ENCODE measurements at places on chromosomes 2 and 18. TPM values are rescaled to one million over a fixed set of nuclear protein-coding genes. Genes with fewer than 3 reads are reported as not detected.

DNA sequence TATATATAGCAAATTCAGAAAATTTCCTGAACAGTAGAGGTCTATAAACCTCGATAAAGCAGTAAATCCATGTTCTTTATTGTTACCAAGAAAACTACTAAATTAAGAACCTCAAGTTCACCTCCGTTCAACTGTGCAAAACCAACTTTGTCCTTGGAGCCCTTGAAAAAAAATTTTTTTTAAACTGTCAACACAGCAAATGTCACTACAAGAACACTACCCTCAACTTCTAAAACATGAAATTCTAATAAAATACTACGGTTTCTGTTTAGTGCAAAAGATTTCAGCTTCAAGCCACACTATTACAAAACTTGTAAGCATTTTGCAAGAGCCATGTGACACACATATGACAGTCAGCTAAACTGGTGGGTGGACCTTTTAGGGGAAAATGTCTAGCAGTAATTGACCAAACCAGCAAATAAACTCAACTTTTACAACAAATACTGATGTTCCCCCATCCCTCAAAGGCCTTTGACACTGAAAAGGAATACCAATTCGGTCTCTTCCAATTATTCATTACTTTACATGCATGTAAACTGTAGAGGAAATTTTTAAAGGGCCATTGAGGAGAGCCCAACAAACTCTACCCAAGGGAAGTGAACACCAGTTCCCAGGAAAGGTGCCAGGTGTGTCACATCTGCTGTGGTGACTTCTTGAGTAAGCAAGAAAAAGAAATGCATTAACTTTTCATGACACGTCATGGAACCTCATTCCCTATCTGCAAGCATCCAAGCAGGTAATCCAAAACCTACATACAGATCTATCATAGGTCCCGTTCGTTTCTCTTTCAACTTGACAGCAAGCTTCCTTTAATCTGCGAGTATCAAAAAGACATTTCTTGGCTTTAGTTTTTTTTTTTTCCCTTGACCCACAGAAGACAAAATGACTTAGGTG, 1.4 kb downstream of the RAB1A start:
- peak; percentile 71 for DNase-seq
- no peaks in the 10 kb centered on the region for H3K36me3 ChIP-seq
- no peaks in the 10 kb centered on the region for H3K27me3 ChIP-seq

DNA sequence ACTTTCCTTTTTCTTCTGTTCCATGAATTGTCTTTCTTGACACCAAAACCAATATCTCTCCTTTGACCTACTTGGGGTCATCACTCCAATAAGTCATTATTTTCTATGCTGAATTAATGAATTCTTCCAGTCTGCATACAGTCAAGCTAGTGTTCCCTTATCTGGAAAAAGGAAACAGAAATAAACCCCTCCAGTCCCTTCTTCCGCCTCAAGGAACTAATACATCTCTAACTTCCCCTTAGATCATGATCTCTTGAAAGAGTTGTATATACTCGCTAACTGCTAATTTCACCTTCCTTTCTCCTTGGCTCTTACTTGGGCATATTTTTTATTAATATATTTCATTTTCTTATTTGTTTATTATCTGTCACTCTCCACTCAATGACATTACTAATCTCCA, 7.3 kb upstream of the ARHGAP15 start:
- no peaks in the 10 kb centered on the region for H3K36me3 ChIP-seq
- no peaks in the 10 kb centered on the region for H3K27me3 ChIP-seq
- no peak overlapping the region for H3K4me3 ChIP-seq
- H3K27ac ChIP-seq = no peak overlapping the region
- DNase-seq = no peak

DNA sequence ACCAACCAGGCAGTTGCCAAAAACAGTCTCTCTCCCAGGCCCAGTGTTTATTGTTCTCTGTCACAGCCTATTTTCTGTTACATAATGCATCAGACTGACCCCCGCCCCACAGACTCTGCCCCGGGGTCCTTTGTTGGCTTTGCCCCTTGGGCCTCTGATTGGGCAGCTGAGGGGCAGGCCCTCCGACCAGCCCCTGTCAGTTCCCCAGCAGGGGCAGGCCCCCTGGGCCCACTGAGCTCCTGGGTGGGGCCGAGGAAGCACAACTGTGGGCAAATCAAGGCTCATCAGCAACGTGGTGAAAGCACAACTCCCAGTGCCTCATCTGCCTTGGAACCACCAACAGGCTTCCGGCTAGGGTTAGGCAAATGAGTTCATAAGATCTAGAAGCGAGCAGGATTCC, 160.1 kb upstream of the MYCN start:
- no peaks in the 10 kb centered on the region for H3K36me3 ChIP-seq
- no peak overlapping the region for H3K4me3 ChIP-seq
- no peaks in the 10 kb centered on the region for H3K4me1 ChIP-seq
- DNase-seq = no peak

- H3K4me1 ChIP-seq = peaks cover 13% of the 10 kb centered on the region
- no peak for DNase-seq
- H3K27me3 ChIP-seq = no peaks in the 10 kb centered on the region
- no peak overlapping the region for H3K4me3 ChIP-seq
Measured at GRCh38 chr2:237227592-237228280, 142.0 kb downstream of the COPS8 start.

DNA sequence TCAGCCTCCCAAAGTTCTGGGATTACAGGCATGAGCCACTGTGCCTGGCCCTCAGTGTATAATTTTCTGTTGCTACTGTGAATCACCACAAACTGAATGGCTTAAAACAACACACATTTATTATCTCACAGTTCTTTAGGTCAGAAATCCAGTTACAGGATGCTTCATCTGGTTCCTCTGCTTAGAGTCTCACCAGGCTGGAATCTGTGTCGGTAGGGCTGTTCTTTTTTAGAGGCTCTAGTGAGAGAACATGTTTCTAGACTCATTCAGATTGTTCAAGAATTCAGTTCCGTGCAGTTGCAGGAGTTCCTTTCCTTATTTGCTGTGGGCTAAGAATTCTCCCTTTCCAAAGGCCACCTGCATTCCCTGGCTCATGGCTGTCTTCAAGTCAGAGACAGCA, 22.2 kb downstream of the CCDC121 start:
- no peak overlapping the region for H3K27ac ChIP-seq
- H3K4me1 ChIP-seq = no peaks in the 10 kb centered on the region
- DNase-seq = no peak
- H3K4me3 ChIP-seq = no peak overlapping the region
- H3K36me3 ChIP-seq = peaks cover 59% of the 10 kb centered on the region

- H3K36me3 ChIP-seq = no peaks in the 10 kb centered on the region
- no peak overlapping the region for H3K4me3 ChIP-seq
- no peak for DNase-seq
- H3K4me1 ChIP-seq = no peaks in the 10 kb centered on the region
Measured at GRCh38 chr2:110874453-110875383, 142.3 kb downstream of the ACOXL start.

DNA sequence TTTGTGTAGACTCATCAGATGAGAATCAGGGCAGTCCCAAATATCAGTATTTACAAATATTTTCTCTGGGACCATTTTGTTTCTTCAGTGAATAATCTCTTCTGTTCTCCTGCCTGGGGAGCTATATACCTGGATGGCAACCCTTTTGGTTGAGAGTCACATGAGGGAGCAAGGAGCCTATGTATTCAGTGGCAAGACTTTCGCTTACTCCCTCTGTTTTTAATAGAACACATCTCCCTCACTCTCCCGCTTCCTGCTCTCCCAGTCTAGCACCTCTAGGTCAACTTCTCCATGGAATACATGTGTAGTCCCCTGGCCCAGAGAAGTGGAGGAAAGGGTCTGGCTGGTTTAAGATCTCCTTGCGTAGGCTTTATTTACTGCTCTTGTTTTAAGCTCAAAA, 600.3 kb downstream of the CCDC85A start:
- no peaks in the 10 kb centered on the region for H3K27me3 ChIP-seq
- DNase-seq = no peak
- no peaks in the 10 kb centered on the region for H3K36me3 ChIP-seq
- no peak overlapping the region for H3K4me3 ChIP-seq

- no peaks in the 10 kb centered on the region for H3K27me3 ChIP-seq
- no peak overlapping the region for H3K4me3 ChIP-seq
Measured at GRCh38 chr2:18483896-18484295, 76.6 kb downstream of the RDH14 start.

GRCh38 chr2:89845532-89845931, 1154.1 kb downstream of the RPIA start:
- no peaks in the 10 kb centered on the region for H3K36me3 ChIP-seq
- DNase-seq = no peak
- no peak overlapping the region for H3K4me3 ChIP-seq
- H3K27me3 ChIP-seq = peaks cover 7% of the 10 kb centered on the region

DNA sequence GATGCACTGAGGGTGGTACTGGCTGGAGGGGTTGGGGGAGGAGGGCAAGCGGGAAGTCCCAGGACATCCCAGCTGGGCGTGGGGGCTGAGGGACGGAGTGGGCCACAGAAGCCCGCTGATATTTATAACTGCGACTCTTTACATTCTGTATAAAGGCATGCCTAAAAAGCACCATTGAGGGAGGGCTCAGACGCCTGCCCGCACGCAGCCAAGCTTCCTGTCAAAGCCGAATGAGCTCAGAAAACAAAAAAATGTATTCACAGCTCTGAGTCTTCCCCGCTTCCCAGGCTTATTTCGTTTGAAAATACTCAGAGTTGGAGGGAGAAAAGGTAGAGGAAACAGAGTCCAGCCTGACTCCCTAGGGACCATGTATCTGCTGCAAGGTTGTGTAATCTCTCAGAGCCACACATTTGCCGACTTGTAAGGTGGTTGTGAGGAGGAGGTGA, 170.1 kb upstream of the HAAO start:
- H3K27me3 ChIP-seq = no peaks in the 10 kb centered on the region
- H3K27ac ChIP-seq = peak overlapping the region; percentile 50
- no peak overlapping the region for H3K4me3 ChIP-seq
- DNase-seq = no peak

GRCh38 chr2:96806468-96807126, 9.5 kb upstream of the CNNM3 start:
- no peak for DNase-seq
- H3K27me3 ChIP-seq = no peaks in the 10 kb centered on the region
- H3K4me1 ChIP-seq = no peaks in the 10 kb centered on the region

GRCh38 chr2:200455958-200456421, 53.9 kb downstream of the KCTD18 start:
- no peak overlapping the region for H3K27ac ChIP-seq
- H3K4me3 ChIP-seq = no peak overlapping the region
- H3K4me1 ChIP-seq = no peaks in the 10 kb centered on the region
- H3K27me3 ChIP-seq = no peaks in the 10 kb centered on the region
- peaks cover 28% of the 10 kb centered on the region for H3K36me3 ChIP-seq

DNA sequence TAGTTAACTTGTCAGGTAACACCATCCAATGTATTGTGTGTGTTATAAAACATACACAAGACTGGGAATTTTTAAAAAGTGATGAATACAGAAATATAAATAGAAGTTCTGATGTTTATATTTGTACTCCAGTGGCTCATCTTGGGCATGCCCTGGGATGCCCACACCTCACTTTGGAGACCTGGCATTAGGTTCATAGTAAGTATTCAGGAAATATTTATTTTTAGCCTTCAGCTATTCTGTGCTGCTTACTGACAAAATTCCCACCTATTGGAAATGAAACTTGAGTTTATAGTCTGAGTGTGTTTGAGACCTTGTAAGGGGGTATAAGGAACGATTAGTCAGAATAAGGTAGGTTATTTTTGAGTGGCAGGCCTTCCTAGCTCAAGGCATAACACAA, 67.5 kb downstream of the MYO1B start:
- H3K4me3 ChIP-seq = no peak overlapping the region
- H3K4me1 ChIP-seq = peaks cover 1% of the 10 kb centered on the region
- no peak overlapping the region for H3K27ac ChIP-seq
- no peaks in the 10 kb centered on the region for H3K27me3 ChIP-seq
- no peak for DNase-seq

GRCh38 chr2:191578031-191578430, 99.9 kb upstream of the NABP1 start:
- DNase-seq = no peak
- H3K36me3 ChIP-seq = no peaks in the 10 kb centered on the region
- no peaks in the 10 kb centered on the region for H3K27me3 ChIP-seq
- no peak overlapping the region for H3K27ac ChIP-seq
- H3K4me1 ChIP-seq = no peaks in the 10 kb centered on the region
- no peak overlapping the region for H3K4me3 ChIP-seq

DNA sequence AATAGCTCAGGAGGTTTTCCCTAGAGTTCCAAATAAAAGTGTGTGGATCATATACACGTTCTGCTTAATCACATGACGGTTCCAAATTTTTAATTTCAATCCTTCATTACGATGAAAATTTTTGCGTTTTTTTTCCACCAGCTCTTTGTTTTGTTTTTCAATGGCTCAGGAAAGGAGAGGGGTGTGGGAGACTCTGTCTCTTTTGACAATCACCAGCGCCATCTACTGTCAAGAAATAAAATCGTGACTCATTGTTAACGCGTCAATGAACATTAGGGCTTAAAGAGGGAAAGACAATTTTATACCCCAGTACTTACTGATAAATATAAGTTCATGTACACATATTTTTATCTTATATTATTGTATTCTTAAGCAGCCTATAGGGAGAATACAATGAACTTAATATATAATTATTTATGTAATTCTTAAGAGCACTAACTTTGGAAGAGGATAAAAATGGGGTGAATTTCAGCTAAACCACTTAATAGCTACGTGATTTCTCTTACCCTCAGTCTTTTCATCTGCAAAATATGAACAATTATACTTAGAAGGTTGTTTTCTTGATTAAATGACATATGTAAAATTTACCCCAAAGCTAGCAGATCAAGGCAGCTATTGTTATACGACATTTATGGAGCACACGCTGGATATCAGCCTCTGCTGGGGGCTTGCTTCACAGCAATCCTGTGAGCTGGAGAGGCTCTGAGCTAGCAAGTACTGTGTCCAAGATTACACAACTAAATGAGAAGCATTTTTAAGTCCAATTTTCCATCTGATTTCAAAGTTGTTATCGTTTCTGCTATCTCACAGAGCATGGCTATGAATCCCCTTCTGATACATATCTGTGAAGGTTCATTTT, 47.4 kb upstream of the RMDN2 start:
- no peaks in the 10 kb centered on the region for H3K36me3 ChIP-seq
- H3K27ac ChIP-seq = no peak overlapping the region
- DNase-seq = no peak
- H3K4me3 ChIP-seq = no peak overlapping the region
- peaks cover 5% of the 10 kb centered on the region for H3K4me1 ChIP-seq

GRCh38 chr18:62258616-62259015, 66.5 kb upstream of the TNFRSF11A start:
- H3K27ac ChIP-seq = no peak overlapping the region
- peaks cover 91% of the 10 kb centered on the region for H3K36me3 ChIP-seq
- no peak for DNase-seq
- peaks cover 12% of the 10 kb centered on the region for H3K4me1 ChIP-seq
- H3K4me3 ChIP-seq = no peak overlapping the region
- H3K27me3 ChIP-seq = no peaks in the 10 kb centered on the region

GRCh38 chr2:237674731-237675276, 47.4 kb downstream of the LRRFIP1 start:
- no peaks in the 10 kb centered on the region for H3K36me3 ChIP-seq
- DNase-seq = peak; percentile 96
- H3K27me3 ChIP-seq = no peaks in the 10 kb centered on the region

The INPP5D gene
- total RNA-seq = 8.1 TPM

The ELP2 gene
- 57.5 TPM for total RNA-seq

The CD8B gene
- total RNA-seq = 14.0 TPM

The INHBB gene
- total RNA-seq = not detected

The SLC9A4 gene
- total RNA-seq = 120 TPM

The GAL3ST2 gene
- not detected for total RNA-seq

The LIMS2 gene
- total RNA-seq = 30.3 TPM

The NEU2 gene
- not detected for total RNA-seq

The MSGN1 gene
- not detected for total RNA-seq

The CFAP221 gene
- total RNA-seq = 15.1 TPM

The CYP27A1 gene
- 546 TPM for total RNA-seq
